Aorta (tissue), 5 donors: ENCODE measurements at places on chromosomes 11 and 22. TPM values are rescaled to one million over a fixed set of nuclear protein-coding genes. Genes with fewer than 3 reads are reported as not detected.

GRCh38 chr11:86579406-86579731 is 93.0 kb downstream of the ME3 start:
- no peak for DNase-seq

DNA sequence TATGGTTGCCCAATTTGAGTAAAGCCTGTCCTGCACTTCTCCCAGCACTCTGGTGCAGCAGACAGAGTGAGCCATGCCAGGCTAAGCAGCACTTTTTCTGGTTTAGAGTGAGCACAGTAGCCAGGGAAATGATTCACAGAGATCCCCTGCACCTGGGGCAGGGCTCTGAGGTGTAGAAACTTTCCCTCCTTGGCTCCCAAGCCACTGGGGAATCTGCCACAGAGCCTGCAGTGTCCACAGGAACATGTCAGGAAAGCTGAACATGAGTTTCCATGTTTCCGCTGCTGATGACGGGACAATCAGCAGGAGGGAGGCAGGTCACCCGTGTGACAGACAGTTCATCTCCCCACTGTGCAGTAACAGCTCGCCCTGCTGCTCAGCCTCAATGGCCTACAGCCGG is 429.9 kb upstream of the B3GAT1 start:
- no peak for DNase-seq

- no peak for DNase-seq
Observed at GRCh38 chr22:30824096-30824495, 129.4 kb downstream of the OSBP2 start.

GRCh38 chr11:78373689-78374088 is 43.9 kb downstream of the GAB2 start:
- no peak for DNase-seq

GRCh38 chr11:61971248-61972111 is 4.0 kb upstream of the FTH1 start:
- DNase-seq = peak; percentile 99

DNA sequence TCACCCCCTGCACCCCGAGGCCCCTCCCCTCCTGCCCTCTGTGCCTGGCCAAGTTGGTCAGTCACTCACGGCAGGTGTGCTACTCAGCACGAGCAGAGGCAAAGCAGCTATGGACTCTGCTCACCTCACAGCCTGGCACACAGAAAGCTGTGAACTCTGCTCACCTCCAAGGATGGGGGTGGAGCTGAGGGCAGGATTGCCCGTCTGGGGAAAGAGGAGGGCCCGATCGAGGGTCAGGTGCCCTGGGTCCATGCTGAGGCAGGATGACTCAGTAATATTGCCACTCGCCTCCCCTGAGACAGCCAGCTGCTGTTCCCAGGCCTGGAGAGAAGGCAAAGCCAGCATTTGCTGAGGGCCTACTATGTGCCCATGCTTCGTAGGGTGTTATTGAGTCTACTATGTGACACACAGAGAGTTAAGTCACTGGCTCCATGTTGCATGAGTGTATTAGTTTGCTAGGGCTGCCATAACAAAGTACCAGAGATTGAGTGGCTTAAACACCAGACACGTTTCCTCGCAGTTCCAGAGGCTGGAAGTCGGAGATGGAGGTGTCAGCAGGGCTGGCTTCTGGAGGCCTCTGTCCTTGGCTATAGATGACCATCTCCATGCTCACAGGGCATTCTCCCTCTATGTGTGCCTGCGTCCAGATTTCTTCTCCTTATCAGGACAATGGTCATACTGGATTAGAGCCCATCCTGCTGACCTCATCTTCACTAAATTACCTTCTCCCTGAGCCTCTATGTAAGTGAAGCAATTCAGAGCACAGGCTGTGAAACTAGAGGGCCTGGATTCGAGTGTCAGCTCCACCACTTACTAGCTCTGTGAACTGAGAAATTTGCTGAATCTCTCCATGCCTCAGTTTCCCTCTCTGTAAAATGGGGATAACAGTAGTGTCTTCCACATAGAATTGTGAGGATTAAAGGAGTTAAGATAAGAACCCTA is 13.2 kb upstream of the TSKU start:
- no peak for DNase-seq

DNA sequence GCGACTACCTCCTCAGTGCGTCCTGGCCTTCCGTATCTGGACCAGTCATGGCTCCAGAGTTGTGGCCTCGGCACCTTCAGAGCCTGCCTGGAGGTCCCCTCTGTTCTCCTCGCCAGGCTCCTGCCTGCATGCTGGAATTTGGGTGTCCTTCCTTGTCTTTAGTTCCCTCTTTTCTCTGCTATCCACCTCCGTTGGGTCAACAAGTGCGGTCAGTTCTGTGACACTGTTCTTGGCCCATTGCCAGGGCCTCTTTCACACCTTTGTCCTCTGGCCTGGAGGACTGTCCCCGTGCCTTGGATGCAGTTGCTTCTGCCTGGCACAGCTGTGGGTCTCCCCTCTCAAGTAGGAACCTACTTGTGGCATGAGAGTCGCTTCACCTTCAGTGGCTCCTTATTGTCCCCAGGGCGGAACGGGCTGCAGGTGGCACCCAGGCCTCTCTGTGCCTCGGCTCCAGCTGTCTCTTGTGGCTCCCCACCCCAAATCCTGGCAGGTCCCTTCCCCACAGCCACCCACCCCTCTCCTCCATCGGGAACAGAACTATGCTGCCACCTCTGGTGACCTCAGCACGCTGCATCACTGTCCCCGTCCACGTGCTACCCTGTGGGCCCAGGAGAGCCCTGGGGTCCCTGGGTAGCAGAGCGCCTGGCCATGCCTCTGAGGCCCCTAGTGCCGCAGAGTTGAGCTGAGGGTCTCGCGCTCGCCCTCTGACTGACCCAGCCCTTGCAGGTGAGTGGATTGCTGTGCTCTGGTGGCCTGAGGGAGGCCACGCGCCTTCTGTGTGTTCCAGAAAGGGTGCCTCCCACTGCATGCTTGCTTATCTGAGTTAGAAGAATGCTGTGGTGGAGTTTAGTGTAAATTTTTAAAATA is 4.7 kb downstream of the DGCR8 start:
- DNase-seq = peak; percentile 67

DNA sequence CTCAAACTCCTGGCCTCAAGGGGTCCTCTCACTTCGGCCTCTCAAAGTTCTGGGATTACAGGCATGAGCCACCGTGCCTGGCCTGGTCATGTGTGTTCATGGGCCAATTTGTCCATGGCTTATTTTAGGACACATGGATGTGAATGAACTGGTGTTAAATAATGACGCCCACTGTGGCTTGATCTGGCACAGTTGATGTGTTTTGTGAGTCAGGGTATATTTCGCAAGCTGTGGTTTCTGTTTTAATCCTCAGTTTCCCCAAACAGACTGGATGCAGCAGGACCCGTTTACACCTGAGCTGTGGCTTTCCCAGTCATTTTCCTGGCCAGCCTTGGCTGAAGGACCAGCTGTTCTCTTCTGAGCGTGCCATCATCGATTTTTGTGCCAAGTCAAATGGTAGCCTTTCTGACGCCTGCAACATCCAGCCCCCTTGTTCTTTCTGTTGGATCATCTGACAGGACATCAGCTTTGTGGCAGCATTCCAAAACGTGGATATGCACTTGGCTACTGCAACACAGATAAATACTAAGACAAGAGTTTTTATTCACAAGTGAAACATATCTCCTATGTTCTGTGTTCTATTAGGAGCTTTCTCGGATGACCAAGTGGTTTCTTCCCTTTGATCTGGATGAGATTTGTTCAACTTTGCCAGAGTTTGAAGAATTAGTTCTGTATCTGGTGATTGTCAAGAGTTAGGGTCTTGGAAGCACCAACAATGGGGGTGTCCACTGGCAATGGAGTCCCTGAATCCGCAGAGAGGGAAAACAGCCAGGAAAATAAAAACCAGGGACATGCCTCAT is 40.0 kb upstream of the SEPTIN5 start:
- no peak for DNase-seq

GRCh38 chr11:10588904-10589303 is 20.4 kb upstream of the LYVE1 start:
- DNase-seq = no peak

Gene KRTAP5-1
- total RNA-seq = not detected

Gene PHRF1
- total RNA-seq = 26.6 TPM

DNA sequence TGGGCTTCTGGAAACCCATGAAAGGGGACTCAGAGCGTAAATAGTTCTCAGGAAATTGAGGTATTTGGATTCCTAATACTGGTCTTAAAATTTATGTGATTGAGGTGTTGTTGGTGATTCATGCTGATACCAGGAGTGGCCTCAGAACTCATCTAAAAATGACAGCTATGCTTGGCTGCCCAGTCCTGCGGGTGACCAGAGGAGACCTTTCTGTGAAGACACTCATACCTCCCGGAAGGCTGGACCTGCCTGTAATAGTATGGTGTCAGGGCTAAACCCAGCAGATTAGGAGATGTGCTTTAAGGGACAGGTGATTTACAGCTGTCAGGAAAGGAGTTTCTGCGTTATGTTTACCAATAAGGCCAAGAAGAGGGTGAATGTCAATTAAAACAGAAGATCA is 29.9 kb downstream of the C11orf96 start:
- DNase-seq = no peak

Gene RAG2
- total RNA-seq = not detected

DNA sequence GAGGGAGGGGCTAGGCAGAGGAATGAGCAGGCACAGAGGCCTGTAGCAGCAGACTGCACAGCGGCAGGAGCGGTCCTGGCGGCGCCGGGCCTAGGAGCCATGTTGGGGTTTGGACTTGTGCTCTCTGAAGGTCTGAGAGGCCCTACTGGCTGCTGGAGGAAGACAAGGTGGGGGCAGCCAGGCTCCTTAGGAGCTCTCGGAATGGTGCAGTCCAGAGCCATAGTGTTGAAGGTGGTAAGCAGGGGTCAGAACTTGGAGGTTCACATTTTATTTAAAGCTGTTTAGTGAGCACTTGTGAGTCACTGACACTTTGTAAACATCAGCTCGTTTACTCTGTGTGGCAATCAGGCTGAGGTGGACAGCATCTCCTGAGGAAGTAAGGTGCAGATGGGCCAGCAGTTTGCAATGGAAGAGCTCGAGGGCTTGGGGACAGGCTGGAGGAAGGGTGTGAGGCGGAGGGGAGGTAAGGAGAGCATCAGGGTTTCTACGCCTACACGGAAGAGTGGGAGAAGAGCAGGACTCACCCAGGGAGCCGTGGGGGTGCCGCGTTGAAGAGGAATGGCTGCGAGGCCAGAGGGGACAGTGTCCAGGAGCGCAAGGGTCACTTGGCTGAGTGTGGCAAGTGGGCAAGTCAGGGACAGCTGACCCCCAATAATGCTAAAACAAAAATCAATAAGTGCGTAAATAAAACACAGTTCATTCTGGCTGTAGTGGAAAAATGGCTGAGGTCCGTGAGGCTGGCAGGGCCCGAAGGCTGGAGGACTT is 10.0 kb upstream of the TMEM191C start:
- peak; percentile 44 for DNase-seq

DNA sequence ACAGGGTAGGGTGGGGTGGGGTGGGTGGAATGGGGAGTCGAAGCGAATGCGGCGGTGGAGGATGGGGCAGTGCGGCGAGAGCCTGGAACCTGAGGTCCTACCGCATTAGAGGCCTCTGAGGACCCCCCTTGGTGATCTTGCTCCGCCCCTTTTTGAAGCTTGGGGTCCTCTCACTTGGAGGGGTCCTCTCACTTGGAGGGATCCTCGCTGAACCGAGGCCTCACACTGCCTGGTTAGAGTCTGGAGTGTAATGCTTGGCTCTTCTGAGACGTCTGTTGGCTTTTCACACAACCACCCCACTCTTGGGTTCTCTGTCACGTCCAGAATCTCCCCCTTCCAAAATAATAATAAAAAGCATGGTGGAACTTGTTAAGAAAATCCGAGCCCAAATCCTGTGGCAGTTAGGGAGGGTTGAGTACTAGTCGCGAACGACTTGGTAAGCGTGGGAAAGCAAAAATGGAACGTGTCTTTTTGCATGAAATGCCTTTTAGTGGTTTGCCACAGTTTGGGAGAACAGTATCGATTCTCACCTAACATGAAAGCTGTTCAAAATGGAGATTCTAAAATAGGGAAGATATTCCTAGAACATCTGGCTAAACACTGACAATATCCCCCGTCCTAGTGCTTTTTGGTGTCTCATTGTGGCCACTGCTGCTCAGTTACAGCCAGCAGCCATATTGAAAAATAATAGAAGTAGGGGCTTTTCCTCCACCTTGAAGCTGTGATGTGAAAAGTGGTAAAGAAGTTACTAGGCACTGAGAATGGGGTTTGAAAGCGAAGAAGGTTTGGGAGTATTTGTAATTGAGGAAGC is 822 bp downstream of the RBX1 start:
- DNase-seq = no peak

- DNase-seq = peak; percentile 92
Observed at GRCh38 chr11:61947486-61948210, 2.5 kb upstream of the BEST1 start.

GRCh38 chr11:19553683-19554333 is 158.8 kb upstream of the NAV2 start:
- peak; percentile 87 for DNase-seq

GRCh38 chr22:25053153-25053805 is 100.8 kb downstream of the KIAA1671 start:
- DNase-seq = no peak

Gene OR52I2
- total RNA-seq = not detected

- DNase-seq = no peak
Observed at GRCh38 chr11:61697078-61697502, 16.9 kb downstream of the DAGLA start.

GRCh38 chr11:61488651-61489291 is 19.8 kb upstream of the LRRC10B start:
- DNase-seq = peak; percentile 69

Gene GAL3ST3
- not detected for total RNA-seq

- no peak for DNase-seq
Observed at GRCh38 chr11:13763341-13763740, 94.9 kb downstream of the FAR1 start.

GRCh38 chr22:21014726-21015465 is at the start of gene P2RX6:
TSS of gene P2RX6 (plus strand) at chr22:21015165. CDS start at chr22:21015175, 10 bp downstream.
- peak; percentile 72 for DNase-seq

Gene IFTAP
- 13.5 TPM for total RNA-seq

Gene C11orf86
- not detected for total RNA-seq

Gene OR2AG1
- not detected for total RNA-seq

Gene RASSF10
- total RNA-seq = 0.26 TPM

Gene FOLR1
- total RNA-seq = not detected

- no peak for DNase-seq
Observed at GRCh38 chr11:73171436-73172161, 29.5 kb upstream of the FCHSD2 start.

- DNase-seq = peak; percentile 73
Observed at GRCh38 chr11:128890543-128891368, at the start of gene KCNJ5. TSS of gene KCNJ5 (plus strand) at chr11:128891356. CDS start at chr11:128911274, 19,918 bp downstream.

- DNase-seq = peak; percentile 92
Observed at GRCh38 chr22:50308597-50308935, 1.1 kb upstream of the PLXNB2 start.

DNA sequence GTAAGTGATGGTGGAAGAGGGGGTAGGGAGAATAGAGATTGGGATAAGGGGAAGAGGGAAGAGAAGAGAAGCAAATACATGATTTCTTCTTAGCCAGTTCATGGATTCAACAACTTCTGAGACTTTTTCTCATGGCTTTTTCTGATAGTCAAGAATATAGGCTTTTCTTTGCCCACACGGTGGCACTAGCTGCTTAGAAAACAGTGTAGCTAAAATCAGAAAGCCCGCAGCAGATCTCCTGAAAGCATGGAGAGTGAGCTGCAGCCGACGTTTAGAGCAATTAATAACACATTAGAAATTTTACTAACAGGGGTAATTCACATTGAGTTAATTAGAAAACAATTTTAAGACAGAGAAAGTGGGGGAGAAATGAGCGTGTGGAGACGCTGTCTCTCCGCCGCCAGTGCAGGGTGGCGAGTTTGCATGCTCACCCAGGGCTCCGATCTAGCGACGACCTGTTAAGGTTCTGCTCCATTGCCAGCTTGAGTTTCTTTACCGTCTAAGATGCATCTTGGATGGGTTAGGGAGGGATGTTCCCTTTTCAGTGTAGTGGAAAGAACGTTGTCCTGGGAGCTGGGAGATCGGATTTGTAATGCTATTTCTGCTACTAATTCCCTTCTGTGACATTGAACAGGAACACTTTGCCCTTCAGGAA is 3.3 kb upstream of the RAG1 start:
- peak; percentile 52 for DNase-seq
